ENCODE measurements at places on chromosomes 7 and 10.
A peak's percentile ranks its signal among the peaks of the same experiment; 100 is the strongest.

- DNase-seq = peak; percentile 12
Observed at GRCh38 chr10:87546210-87546609, 41.5 kb downstream of the MINPP1 start.

DNA sequence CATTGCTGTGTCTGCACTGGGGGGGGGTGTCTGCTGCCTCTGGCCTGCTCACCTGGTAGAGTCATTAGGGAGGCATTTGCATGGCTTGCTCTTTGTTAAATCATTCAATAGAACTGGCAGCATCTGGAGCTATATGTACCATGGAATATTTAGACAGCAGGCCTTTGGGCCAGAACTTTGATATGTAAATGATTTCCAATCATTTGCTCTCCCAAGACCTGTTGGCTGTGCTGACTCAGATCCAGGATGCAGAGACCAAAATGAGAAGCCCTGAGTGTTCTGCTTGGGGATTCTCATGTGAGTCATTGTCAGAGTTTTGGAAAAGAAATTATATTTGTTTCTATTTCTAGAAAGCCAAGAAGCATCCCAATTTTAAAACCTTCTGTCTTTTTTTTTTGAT is 257.6 kb upstream of the IGFBP3 start:
- DNase-seq = no peak

DNA sequence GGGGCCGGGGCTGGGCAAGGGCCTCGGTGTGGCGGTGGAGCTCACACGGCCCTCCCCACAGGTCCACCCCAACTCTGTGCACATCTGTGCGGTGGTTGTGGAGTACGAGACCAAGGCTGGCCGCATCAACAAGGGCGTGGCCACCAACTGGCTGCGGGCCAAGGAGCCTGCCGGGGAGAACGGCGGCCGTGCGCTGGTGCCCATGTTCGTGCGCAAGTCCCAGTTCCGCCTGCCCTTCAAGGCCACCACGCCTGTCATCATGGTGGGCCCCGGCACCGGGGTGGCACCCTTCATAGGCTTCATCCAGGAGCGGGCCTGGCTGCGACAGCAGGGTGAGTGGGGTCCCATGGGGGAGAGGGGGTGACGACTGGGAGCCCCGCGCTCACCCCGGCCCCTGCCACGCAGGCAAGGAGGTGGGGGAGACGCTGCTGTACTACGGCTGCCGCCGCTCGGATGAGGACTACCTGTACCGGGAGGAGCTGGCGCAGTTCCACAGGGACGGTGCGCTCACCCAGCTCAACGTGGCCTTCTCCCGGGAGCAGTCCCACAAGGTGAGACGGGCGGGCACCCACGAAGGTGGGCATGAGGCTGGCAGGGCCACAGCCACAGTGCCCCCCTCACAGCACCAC is 8.8 kb downstream of the TMEM120A start:
- no peak for DNase-seq

GRCh38 chr7:32569388-32570289 is 74.3 kb downstream of the AVL9 start:
- peak; percentile 45 for DNase-seq

All from large intestine (tissue), 12 donors.